ENCODE measurements at places on chromosomes 2 and 18. TPM values are rescaled to one million over a fixed set of nuclear protein-coding genes. Genes with fewer than 3 reads are reported as not detected.
A peak's percentile ranks its signal among the peaks of the same experiment; 100 is the strongest.

Gene GPAT2
- 2.4 TPM for total RNA-seq

GRCh38 chr2:55048508-55049042, 1.7 kb downstream of the RTN4 start:
- peak; percentile 80 for DNase-seq

DNA sequence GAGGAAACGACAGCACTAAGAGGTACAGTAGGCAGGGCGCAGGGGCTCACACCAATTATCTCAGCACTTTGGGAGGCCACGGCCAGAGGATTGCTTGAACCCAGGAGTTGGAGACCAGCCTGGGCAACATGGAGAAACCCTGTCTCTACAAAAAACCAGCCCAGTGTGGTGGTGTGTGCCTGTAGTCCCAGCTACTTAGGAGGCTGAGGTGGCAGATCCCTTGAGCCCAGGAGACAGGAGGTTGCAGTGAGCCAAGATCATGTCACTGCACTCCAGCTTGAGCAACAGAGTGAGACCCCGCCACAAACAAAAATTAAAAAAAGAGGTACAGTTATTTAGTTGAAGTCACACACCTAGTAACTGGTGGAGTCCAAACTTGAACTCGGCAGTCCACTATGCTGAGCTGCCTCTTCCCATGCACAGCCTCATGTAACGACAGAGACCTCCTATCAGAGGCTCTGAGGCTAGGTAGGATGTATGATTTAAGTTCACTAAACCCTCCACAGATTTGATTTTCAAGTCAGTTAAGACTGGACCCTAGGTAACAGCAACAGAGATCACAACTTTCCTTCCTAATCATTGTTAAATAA, 8.7 kb downstream of the STK17B start:
- no peak for DNase-seq

GRCh38 chr2:83951378-83951947, 507.6 kb downstream of the SUCLG1 start:
- DNase-seq, result no peak

DNA sequence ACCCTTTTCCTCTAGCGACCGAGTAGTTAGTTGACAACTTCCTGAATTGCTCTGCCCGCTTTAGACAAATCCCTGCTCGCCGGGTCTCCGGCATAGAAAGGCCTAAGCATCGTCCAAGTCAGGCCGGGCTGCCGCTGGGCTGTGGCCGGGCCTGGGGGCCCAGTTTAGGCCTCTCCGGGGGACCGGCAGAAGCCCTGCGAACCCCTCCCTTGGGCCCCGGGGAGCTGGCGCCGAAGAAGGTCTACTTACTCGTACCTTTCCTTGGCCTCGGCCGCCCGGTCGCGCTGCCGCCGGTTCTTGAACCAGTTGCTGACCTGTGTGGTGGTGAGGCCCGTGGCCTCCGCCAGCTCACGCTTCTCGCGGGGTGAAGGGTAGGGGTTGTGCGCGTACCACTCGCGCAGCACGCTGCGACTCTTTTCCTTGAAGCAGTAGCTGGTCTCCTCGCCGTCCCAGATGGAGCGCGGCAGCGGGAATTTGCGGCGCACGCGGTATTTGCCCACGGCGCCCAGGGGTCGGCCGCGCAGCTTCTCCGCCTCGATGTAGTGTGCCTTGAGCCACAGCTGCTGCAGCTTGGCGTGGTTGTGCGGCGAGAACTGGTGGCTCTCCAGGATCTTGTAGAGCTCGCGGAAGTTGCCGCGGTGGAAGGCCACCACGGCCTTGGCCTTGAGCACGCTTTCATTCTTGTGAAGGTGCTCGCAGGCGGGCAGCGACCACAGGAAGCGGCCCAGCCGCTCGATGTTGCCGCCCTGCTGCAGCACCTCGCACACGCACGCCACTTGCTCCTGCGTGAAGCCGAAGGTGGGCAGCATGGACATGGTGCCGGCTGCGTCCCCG, 739 bp downstream of the SIX2 start:
- peak; percentile 57 for DNase-seq

GRCh38 chr18:5463831-5464230, 80.0 kb downstream of the EPB41L3 start:
- DNase-seq, result no peak

DNA sequence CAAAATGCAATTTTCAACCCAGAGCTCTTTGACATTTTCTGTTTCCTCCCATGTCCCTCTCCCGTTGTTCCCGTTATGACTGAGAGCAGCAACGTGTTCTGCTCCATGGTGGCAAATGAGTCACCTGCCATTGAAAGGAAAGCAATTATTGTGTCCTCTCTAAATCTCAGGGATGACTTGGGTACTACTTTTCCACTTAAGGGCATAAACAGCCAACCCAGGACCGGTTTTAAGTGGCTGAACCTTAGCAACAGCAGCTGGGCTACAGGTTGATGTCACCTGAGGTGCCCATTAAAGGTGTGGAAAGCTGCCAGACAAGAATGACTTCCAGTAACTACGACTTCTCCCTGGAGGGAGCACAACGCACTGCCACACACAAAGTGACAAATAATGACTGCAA, 236.8 kb downstream of the NCKAP5 start:
- DNase-seq, result no peak

- peak; percentile 87 for DNase-seq
Observed at GRCh38 chr2:127398239-127398590, 10.4 kb upstream of the MAP3K2 start.

All from muscle of leg (tissue), 16 donors.